ENCODE measurements at places on chromosomes 11 and 22.

DNA sequence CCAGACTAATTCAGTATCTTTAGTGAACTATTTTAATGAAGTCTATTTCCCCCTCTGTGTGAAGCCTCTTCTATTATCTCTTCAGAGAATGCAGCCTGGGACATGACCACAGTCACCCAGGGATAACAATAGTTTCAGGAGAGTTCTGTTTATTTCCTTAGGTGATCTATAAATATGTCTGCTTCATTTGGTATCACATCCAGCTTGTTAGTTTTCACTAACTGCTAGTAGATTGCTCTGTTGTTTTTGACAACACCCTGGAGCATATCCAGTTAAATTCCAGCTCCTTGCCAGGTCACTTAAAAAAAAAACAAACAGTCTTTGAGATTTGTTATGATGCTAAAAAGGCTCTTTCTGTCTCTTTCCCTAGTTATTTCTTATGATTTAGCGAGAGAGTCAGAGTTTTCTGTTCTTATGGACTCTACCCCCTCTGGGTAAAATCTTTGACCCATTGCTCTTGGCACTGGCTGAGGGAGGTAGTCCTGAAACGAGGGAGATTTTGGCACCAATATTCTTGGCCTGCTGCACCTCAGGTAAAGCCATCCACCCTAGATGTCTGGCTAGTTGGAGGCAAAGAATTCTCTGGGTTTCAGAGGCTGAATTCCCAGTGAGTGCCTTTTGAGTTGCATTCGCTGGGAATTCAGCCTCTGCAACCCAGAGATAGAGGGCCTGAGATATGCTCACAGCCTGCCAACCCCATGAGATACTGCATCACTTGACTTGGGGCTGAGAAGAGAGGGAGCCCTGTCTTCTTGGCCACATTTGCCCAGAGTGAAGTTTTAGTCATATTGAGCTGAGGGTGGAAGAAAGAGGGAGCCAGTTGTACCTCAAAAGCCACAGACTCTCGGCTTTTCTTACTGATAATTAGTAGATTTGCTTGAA is 159.1 kb downstream of the PGR start:
- DNase-seq = no peak

DNA sequence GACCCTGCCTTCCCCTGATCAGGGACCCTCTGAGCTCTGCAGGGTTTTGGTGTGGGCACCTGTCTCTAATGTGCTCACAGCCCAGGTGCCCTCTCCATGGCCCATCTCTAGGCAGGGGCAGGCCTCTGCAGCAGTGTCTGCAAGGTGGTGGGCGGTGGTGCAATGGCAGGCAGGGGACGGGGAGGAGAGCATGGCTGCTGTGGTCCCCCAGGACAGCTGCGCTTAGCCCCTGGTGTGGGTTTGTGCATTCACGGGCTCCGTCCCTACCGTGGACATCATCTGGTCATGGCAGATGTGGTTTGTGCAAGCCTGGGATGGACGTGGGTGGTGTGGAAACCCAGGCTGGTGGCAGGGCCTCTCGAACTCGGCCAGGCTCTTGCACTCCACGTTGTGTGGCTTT is 443.1 kb downstream of the TBC1D22A start:
- DNase-seq = no peak

GRCh38 chr11:127651888-127652221 is 651.3 kb upstream of the KIRREL3 start:
- DNase-seq = no peak

DNA sequence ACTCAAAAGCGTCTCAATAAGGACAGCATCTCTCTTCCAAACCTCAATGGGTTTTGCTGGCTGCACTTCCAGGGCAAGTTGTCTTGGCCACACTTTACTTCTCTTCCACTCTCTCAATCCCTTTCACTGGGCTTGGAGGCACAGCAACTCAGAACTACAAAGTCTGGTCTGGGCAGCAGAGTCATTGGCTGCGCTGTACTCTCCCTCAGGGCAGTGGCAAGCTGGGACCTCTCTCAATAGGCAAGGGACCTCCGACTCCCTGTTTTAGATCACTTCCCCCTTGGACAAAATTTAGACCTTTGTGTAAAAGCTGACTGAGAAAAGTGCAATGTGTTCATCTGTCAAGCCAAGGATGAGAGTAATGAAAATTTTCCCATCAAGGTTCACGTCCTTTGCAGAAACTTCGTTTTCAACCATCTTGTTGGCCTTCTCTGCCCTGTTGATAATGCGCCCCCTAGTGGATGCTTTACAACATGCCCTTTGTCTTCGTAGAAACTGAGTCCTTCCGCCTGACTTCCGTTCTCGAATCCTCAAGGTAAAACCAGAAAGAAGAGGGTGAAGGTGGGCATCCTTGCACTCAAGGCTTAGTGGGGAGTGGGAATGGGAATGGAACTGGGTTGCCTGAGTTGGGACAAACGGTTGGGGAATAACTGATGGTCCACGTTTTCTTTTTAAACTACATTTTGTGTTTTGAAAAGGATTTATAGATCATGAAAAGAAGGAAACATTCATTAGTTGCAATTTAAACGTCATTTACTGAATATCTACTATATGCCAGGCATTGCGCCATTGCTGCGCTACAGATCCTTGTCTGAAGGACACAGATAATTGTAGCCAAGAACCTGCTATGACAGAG is 99.1 kb downstream of the CD44 start:
- DNase-seq = no peak
